SK-N-MC (cell line): ENCODE measurements at places on chromosomes 16 and 17.
A peak's percentile ranks its signal among the peaks of the same experiment; 100 is the strongest.

DNA sequence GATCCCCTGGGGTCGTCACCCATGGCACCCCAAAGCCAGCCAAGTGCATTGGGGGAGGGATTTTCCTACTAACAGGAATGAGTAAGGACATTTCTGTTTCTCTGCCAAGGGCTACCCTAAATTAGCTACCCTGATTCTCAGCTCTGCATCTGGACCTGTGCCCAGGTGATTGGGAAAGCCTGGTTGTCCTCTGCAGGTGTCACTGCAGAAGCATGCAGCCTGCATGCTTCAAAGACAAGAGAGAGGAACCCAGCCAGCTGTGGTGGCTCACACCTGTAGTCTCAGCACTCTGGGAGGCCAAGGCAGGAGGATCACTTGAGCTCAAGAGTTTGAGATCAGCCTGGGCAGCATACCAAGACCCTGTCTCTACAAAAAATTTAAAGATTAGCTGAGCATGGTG is 19.6 kb downstream of the BEAN1 start:
- DNase-seq, result no peak

- no peak for DNase-seq
Measured at GRCh38 chr16:49281480-49281842, at the start of gene CBLN1. CBLN1 (minus strand) TSS chr16:49281838; CDS start chr16:49281465, 373 bp downstream.

DNA sequence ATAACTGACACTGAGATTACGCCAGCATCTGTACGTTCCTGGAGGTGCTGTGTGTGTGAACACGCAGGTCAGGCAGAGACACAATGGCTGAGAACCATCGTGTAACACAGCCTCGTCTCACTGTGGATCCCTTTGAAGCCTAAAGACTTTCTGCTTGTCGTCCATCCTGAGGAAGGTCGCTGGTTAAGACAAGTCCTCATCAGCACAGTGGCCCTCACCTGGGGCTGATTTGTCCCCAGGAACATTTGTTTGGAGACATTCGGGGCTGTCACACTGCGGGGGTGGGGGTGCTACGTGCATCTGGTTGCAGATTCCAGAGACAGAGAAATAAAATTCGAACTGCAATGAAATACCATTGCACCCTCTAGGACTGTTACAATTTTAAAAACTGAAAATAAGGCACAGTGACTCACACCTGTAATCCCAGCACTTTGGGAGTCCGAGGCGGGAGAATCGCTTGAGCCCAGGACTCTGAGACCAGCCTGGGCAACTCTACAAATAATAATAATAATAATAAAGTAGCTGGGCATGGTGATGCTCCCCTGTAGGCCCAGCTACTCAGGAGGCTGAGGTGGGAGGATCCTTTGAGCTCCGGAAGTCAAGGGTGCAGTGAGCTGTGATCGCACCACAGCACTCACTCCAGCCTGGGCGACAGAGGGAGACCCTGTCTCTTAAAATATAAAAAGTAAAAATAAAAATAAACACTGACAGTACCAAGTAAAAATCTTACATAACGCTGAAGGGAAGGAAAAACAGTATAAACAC is 112.0 kb upstream of the METRNL start:
- DNase-seq, result no peak

GRCh38 chr17:29042679-29043538 is at the start of gene PIPOX:
PIPOX (plus strand) TSS chr17:29043141; CDS start chr17:29043226, 85 bp downstream.
- peak; percentile 75 for DNase-seq

GRCh38 chr17:48499248-48499647 is 31.6 kb downstream of the HOXB1 start:
- DNase-seq, result no peak
